ENCODE measurements at places on chromosomes 13 and 19.

GRCh38 chr19:49475995-49476880 is 2.2 kb downstream of the FLT3LG start:
- DNase-seq, result no peak

GRCh38 chr19:867301-867793 is 7.9 kb downstream of the CFD start:
- DNase-seq, result no peak

DNA sequence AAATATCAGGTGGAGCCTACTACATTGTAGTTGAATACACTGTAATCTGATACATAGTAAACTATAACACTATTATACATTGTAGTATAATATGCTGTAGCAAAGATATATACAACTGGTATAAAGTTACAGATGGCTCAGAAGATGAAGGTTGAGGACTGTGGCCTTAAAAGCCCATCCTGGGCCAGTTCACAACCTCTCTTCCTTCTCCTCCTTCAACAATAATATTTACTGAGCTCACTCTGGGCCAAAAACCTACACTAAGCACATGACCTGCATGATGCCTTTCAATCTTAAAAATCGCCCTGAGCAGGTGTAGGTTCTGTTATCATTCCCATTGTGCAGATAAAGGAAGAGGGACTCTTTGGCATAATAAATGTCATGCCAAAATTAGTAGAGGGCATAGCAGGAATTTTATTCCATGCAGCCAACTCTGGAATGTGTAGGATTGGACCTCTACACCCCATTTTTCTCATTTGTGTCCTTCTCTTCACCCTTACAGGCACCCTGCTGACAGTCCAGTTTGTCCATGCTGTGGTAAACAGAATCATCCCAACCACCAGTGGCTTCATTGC is 14.6 kb upstream of the SIN3B start:
- no peak for DNase-seq

- no peak for DNase-seq
Measured at GRCh38 chr13:46855166-46855565, 41.7 kb downstream of the HTR2A start.

GRCh38 chr13:36616706-36617105 is 57.1 kb upstream of the SERTM1 start:
- DNase-seq, result no peak

DNA sequence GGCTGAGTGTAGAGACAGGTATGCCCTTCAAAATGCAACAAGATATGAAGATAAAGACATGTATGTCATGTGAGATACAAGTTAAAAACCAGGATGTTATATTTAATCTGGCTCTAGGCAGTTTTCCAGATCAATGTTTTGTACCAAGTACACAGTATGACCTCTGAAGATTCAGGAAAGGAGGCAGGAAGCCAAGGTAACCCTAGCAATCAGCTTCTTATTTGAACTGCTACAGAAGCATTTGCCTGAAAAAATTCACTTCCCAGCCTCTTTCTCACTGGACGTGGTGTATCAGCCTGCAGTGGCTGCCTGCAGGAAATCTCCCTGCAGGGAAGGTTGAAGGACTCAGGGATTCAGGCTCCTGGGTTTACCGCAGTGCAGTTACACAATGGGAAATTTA is 24.1 kb downstream of the OLFM4 start:
- no peak for DNase-seq

DNA sequence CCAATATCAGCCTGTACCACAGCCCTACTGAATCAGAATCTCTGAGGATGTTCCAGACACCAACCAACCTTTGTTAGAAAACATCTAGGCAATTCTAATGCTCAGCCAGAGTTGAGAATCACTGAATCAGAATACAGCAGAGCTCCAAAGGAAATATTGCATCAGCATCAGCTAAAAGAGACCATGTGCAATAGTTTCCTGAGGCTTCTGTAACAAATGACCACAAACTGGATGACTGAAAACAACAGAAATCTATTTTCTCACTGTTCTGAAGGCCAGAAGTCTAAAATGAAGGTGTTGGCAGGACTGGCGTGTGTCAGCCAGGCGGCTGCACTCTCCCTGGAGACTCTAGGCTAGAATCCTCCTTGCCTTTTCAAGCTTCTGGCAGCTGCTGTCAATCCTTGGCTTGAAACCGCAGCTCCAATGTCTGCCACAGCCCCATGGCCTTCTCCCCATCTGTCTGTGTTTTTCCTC is 1.2 kb upstream of the DCT start:
- DNase-seq, result no peak

DNA sequence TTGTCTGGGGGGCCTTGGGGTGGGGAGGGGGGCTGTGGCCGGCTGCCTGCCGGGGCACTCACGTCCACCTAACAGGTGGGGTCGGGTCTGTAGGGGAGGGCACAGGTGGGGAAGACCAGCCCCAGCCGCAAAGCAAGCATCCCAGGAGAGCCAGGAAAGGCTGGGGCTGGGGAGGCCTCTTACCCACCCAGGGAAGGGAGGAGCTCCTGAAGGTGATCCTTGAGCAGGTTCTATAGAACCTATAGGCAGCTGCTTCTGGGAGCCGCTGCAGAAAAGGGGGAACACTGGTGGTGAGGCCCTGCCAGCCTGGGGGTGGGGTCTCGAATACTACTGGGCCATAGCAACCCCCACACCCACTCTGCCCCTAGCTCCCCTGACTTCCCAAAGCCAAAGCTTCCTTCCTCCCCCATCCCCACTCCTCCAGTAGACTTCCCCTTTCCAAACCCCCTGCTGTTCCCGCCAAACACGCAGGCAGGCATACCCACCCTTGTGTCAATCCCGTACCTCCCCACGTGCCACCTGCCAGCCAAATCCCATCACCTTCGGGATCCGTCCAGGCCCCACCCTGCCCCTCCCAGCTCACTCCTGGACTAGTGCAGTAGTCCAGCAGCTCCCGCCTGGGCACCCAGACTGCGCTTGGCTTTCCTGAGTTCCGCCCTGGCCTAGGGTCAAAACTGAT is 5.6 kb downstream of the KLF16 start:
- DNase-seq, result no peak

Measured in AG09319 (cell line).